ENCODE measurements at places on chromosomes 13 and 19. TPM values are rescaled to one million over a fixed set of nuclear protein-coding genes. Genes with fewer than 3 reads are reported as not detected.

DNA sequence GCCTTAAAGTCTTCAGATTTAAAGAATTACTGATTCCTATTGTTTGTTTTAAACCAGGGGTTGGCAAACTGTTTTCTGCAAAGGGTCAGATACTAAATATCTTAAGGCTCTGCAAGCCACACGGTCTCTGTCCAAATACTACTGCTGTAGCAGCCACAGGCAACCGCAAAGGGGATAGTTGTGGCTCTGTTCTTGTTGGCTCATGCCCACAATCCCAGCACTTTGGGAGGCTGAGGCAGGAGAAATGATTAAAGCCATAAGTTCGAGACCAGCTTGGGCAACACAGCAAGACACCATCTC, 22.4 kb downstream of the RANBP3 start:
- H3K27ac ChIP-seq: no peak overlapping the region
- H3K36me3 ChIP-seq: peaks cover 9% of the 10 kb centered on the region
- H3K4me3 ChIP-seq: no peak overlapping the region
- DNase-seq: no peak
- H3K4me1 ChIP-seq: peaks cover 60% of the 10 kb centered on the region

GRCh38 chr13:30216111-30216510, 91.2 kb downstream of the KATNAL1 start:
- DNase-seq: no peak
- peaks cover 35% of the 10 kb centered on the region for H3K36me3 ChIP-seq
- no peaks in the 10 kb centered on the region for H3K4me1 ChIP-seq
- H3K27ac ChIP-seq: no peak overlapping the region

GRCh38 chr13:23871616-23872220, 17.5 kb downstream of the MIPEP start:
- DNase-seq: no peak
- H3K27ac ChIP-seq: no peak overlapping the region
- H3K4me1 ChIP-seq: no peaks in the 10 kb centered on the region
- H3K27me3 ChIP-seq: no peaks in the 10 kb centered on the region
- no peaks in the 10 kb centered on the region for H3K36me3 ChIP-seq
- H3K4me3 ChIP-seq: no peak overlapping the region

DNA sequence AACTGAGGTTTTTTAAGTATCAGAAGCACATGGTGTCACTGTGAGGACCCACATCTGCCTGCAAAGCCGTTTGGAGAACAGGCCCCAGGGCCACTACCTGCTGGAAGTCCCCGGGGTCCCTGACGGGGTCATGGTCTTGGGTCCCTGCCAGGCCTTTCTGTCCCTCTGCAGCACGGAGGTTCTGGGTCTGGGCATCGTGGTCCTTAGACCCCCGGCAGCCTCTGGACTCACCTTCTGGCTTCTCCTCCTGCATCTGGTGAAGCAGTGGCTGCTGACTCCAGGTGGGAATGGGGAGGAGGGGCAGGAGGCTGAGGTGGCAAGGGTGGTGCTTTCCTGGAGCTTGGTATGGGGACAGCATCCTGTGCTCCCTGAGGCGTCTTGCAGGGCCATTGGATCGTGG, 198.6 kb downstream of the TEX29 start:
- H3K4me3 ChIP-seq: no peak overlapping the region
- no peak overlapping the region for H3K27ac ChIP-seq
- DNase-seq: no peak
- no peaks in the 10 kb centered on the region for H3K4me1 ChIP-seq
- no peaks in the 10 kb centered on the region for H3K36me3 ChIP-seq

DNA sequence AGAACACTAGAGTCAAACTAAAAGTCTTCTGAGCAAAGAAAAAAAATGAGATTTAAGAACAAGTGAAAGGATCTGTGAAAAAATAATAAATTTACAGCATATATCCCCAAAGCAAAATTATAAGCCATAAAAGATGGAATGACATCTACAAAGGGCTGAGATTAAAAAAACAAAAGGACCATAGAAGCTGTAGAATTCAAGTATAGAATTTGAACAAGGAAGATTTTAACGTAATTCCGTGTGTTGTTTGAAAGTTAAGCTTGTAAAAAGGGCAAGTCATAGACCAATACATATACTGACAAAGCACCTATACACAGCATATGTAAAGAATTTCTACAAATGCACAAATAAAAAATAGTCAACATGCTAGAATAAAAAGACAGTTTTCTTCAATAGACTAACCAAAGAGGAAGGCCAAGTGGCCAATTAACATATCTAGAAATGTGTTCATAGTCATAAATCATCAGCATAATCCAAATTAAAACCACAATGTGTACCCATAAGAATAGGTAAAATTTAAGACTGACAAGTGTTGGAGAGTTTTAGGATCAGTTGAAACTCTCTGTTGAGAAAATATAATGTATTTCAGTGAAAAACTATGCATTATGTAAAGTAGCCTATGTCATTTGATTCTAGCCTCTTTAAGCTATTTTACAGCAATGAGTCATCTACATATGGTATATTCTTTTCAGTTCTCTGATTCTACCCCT, 674.9 kb downstream of the OLFM4 start:
- no peaks in the 10 kb centered on the region for H3K36me3 ChIP-seq
- H3K27me3 ChIP-seq: no peaks in the 10 kb centered on the region
- DNase-seq: no peak
- H3K27ac ChIP-seq: no peak overlapping the region

DNA sequence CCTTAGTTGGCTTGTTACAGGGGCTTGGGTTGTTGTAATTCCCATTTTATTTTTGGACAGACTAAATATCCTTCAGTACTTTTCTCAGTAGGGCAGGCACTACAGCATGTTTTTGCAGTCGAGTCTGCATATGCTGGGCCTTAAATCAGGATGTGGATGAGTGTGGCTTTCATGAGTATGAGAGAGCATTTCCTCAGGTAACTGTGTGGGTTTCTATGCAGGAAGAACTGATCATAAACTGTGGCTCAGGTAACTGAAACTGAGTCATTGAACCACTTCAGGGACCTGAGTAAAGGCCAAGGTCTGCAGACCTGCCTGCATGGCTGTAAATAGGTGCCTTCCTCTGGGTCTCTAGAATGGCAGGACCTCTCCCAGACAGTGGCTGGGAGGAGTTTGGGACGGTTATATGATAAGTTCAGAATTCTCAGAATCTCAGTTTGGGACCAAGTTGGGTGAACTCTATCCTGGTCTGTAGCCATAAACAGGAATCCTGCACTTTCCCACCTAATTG, 112.1 kb downstream of the ZNF737 start:
- H3K36me3 ChIP-seq: peaks cover 5% of the 10 kb centered on the region
- no peaks in the 10 kb centered on the region for H3K27me3 ChIP-seq
- peak overlapping the region; percentile 33 for H3K4me3 ChIP-seq
- DNase-seq: no peak
- peaks cover 9% of the 10 kb centered on the region for H3K4me1 ChIP-seq

DNA sequence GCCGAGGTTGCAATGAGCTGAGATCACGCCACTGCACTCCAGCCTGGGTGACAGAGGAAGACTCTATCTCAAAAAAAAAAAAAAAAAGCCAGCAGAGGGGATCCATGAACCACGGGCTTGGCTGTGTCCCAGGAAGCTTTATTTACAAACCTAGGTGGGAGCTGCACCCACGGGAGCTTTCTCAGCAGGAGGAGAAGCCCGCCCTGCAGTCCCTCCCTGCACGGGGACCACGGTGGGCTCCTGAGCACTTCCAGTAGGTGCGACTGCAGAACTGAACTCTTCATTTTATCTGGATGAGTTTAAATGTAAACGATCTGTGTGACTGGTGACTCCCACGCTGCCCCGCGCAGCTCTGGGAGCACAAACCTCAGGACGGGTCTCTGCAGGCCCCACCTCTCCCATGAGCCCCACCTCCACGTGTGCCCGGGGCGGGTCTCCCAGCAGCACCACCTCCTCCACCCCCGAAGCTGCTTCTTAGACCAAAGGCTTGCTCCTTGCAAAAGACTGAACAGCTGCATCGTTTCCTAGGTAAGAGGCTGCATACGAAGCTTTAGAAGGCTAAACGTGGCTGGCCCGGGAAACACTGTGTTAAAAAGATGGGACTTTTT, 66.4 kb downstream of the SPACA7 start:
- H3K4me1 ChIP-seq: peaks cover 2% of the 10 kb centered on the region
- no peak overlapping the region for H3K27ac ChIP-seq
- peaks cover 16% of the 10 kb centered on the region for H3K27me3 ChIP-seq
- H3K36me3 ChIP-seq: no peaks in the 10 kb centered on the region

DNA sequence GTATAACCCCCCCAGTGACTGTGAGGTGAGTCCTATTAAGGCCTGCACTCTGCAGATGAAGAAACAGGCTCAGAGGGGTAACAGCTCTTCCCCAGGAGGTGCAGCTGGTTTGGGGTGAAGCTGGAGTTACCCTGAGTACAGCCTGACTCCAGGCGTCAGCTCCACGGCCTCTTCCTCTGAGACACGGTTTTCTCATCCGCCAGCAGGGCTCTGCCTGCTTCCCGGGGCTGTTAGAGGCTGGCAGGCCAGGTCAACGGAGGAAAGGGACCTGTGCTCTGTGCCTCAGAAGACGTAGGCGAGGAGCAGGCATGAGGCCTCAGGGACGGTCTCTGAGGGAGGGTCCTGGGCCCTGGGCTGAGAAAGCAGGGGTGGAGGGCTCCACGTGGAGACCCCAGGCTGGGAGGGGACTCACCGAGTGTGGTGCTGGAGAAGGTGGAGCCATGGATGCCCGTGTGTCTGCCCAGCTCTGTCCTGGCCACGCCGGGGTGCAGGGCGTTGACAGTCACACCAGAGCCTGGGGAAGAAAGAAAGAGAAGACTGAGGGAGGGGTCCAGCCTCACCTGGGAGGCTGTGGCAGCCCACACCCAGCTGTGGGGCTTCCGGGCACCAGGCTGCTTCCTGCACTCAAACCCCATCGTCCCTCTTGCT, 9.0 kb upstream of the GP6 start:
- no peak overlapping the region for H3K4me3 ChIP-seq
- no peak overlapping the region for H3K27ac ChIP-seq
- H3K36me3 ChIP-seq: peaks cover 42% of the 10 kb centered on the region
- DNase-seq: no peak

GRCh38 chr13:42073683-42074082, 25.2 kb downstream of the DGKH start:
- no peak for DNase-seq
- H3K36me3 ChIP-seq: peaks cover 29% of the 10 kb centered on the region
- no peak overlapping the region for H3K4me3 ChIP-seq
- H3K4me1 ChIP-seq: peaks cover 16% of the 10 kb centered on the region

- H3K27ac ChIP-seq: no peak overlapping the region
- H3K27me3 ChIP-seq: peaks cover 2% of the 10 kb centered on the region
- H3K36me3 ChIP-seq: no peaks in the 10 kb centered on the region
These were observed 217.0 kb upstream of the OBI1 start for GRCh38 chr13:78875792-78876580.

DNA sequence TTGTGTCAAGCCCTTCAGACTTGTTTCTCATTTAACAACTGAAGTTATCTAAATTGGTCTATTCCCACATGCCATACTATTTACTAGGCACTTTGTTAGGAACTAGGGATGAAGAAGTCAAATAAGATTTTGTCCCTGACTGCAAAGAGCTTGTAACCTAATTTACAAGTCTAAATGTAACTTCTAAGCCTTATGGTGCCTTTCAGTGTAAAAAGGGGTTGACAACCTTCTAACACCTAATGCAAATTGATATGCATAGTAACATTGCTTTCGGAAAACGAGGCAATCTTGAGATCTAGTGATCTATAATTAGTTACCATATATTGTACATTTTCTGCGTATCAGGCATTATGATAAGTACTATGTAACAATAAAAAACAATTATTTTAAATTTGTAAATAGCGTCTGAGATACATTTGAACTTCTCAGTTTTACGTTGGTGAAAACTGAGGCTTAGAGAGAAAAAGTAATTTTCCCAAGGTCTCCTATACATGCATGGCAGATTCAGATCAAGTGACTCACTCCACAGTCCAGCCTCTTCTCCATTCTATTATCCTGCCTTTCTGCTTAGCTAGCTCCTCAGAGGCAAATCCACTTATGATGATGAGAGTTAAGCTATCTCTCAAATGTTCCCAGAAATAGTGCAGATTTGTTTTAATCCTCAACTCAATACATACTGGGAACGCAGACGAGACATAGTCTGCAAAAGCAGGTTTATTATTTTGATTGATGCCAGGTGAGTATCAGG, 764.9 kb upstream of the SLITRK5 start:
- no peaks in the 10 kb centered on the region for H3K36me3 ChIP-seq
- H3K4me1 ChIP-seq: no peaks in the 10 kb centered on the region
- no peaks in the 10 kb centered on the region for H3K27me3 ChIP-seq
- H3K27ac ChIP-seq: no peak overlapping the region

DNA sequence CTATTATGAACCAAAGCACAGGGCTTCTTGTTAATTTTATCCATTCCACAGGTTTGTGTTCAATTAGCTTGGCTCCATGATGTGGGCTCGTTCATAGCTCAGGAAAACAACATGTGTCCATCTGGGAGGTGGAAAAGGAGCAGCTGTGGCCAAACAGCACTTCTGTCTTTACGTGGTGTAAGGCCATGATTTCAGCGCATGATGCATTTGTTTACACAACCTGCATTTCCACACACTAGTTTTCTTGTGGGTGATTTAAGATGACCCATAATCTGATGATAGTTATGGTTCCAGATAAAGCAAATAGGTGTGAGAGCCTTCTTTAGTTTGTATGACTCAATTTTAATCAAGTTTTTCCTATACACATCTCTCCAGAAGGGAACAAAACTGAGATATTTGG, 101.7 kb downstream of the TNFRSF19 start:
- no peak overlapping the region for H3K27ac ChIP-seq
- no peaks in the 10 kb centered on the region for H3K4me1 ChIP-seq
- H3K27me3 ChIP-seq: peaks cover 31% of the 10 kb centered on the region
- H3K4me3 ChIP-seq: no peak overlapping the region
- DNase-seq: no peak
- no peaks in the 10 kb centered on the region for H3K36me3 ChIP-seq

DNA sequence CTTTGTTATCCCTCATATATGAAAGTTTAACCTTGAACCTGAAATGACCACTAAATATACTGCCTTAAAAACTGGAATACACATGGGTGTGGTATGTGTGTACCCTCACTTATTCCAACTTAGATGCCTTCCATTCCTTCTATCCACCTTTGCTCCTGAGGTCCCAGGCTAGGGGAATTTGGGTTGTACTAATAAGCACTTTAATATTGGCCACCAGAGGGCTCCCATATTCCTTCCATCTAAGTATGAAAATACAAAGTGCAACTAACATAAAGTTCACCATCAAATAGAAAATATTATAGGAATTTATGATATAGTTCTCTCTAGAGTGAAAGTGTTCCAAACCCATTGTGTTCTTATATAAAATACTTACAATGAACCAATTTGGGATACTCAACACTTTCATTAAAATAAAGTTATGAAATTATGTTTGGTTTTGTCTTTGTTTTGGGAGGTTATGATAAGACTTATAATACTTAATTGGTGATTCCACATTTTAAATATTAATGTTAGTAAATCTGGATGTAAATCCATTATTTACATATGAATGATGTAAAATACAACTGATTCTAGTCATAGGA, 62.3 kb downstream of the ITGBL1 start:
- peaks cover 9% of the 10 kb centered on the region for H3K4me1 ChIP-seq

TEX29 gene
- 0.80 TPM for total RNA-seq

AP1M2 gene
- total RNA-seq: not detected

ZNF439 gene
- total RNA-seq: 16.0 TPM

CDC42EP5 gene
- total RNA-seq: not detected

TGFBR3L gene
- total RNA-seq: 2.2 TPM

ZNF526 gene
- total RNA-seq: 19.6 TPM
